ENCODE measurements at places on chromosomes 1 and 21.

DNA sequence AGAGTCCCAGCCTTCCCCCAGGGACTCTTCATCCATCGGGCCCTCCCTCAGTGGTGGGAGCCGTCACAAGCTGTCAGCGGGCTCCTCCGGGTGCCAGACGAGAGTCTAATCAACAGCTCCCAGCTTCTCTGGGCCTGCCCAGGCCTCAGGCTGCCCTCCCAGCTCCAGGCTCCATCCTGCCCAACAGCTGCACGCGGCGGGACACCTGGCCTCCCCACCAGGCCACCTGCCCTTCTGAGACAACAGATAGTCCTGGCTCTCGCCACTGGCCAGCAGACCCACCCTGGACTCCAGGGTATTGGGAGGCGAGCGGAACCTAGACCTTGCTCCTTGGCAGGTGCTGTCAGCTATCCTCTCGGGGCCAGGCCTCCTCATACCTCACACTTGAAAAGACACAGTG lies 3.1 kb downstream of the WNT4 start:
- DNase-seq = no peak

GRCh38 chr1:194078765-194079164 lies 892.4 kb upstream of the B3GALT2 start:
- DNase-seq = no peak

DNA sequence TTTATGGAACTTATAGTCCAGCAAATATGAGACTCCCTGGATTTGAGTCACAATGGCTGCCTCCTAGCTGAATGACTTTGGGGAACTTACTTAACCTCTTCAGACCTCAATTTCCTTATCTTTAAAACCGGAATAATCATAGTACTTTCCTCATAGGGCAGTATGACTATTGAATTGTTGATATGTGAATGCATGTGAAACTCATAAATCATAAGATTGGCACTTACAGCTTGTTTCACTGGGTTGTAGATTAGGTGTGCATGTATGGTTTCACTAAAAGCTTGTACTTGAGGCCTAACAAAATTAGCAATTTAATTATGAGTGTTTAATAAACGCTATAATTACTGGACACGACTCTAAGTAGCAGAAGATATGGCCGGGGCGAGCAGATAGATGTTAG lies 72.5 kb downstream of the ST6GALNAC5 start:
- DNase-seq = no peak

DNA sequence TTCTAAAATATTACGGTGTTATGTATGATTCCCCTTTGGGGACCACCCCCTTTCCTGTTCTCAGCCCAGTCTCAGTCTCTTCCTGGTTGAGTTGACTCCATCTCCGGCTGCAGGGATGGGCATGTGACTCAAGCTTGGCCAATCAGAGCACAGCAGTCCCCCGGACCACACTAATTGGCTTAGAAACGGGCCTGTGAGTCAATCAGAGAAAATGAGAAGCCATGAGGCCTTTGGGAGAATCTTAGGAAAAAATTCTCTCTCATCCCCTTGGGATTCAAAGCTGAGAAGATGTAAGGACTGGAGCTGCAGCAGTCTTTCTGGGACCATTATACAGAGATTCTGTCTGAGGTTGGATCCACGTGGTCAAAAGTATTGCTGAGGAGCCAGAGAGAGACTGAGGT lies 10.7 kb upstream of the FHAD1 start:
- DNase-seq = no peak

DNA sequence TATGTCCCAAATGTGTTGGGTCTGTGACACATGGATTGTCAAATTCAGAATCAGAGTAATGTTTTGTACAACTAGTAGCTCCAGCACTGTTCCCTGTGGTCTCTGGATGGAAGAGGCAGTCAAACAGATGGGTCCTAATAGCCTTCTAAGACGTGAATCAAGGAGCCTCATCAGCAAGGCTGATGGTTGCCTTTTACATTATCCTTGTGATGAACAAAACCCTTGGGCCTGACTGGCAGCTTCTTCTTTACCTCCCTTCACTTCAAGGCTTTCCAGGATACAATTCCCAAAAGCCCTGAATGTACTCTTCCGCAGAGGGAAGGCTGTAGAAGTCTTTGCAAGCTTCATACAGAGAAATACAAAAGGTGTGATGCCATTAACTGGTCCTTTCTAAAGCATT lies 633.3 kb downstream of the USP25 start:
- DNase-seq = no peak

DNA sequence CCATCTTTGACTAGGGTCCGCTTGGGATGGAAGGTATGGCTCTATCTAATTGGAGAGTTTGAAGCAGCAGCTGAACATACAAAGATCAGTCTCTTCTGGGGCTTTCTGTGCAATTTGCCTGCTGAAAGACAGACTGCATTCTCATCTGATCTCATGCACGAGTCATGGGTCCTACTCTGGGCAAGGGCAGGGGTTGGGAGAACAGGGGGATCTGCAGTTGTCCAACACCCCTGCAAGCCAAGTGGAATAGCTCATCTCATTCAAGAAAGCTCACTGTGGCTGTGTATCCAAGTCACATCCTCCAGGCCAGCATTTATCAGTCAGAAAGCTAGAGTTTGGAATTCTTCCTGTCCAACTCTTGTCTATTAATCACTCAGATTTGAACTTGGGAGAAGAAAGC lies 177.2 kb upstream of the C8B start:
- no peak for DNase-seq

DNA sequence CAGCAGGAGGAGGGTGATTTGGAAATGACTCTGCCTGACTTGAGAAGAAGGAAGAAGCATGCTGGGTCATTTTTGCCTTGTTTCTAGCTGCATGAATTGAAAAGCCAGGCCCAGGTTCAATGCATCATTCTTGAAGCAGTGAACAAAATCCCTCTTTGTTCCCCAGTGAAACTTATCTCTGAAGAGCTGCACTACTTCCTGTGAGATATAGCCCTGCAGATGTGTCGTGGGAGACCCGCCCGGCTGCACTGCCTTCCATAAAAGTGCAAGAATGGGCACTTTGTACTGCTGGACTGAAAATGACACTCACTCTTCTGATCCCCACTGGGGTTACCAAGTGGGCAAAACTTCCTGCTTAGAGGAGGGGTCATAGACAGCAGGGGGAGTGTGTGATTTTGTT lies 249.2 kb upstream of the NFIA start:
- DNase-seq = no peak

DNA sequence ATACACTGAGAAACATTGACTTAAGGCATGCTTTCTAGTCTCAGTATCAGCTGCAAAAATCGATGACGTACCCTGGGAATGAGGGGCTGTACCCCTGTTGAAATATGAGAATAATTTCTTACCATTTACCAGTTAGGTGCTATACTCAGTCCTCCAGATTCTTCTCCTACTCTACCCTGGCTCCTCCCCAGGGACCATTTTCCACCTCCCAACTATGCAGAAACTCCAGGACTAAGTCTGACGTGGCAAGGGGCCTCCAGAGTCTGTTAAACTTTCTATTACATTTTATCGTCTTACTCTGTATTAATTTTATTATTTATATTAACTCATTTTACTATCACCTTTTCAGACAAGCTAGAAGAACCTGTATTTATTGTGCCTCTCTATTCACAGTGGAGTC lies 124.3 kb downstream of the CYYR1 start:
- DNase-seq = no peak

DNA sequence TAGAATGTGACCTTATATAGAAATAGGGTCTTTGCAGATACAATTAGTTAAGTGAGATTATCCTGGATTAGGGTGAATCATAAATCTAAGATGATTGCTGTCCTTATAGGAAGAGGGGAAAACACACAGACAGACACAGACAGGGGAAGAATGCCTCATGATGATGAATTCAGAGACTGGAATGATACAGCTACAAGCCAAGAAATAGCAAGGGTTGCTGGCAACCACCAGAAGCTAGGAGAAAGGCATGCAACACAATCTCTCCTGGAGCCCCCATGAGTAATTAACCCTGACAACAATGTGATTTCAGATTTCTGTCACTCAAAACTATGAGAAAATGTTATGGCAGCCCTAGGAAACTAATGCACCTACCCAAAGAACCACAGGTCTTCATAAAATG lies 19.1 kb upstream of the PPIH start:
- DNase-seq = no peak

GRCh38 chr1:65830306-65830705 lies 37.6 kb downstream of the PDE4B start:
- DNase-seq = no peak

DNA sequence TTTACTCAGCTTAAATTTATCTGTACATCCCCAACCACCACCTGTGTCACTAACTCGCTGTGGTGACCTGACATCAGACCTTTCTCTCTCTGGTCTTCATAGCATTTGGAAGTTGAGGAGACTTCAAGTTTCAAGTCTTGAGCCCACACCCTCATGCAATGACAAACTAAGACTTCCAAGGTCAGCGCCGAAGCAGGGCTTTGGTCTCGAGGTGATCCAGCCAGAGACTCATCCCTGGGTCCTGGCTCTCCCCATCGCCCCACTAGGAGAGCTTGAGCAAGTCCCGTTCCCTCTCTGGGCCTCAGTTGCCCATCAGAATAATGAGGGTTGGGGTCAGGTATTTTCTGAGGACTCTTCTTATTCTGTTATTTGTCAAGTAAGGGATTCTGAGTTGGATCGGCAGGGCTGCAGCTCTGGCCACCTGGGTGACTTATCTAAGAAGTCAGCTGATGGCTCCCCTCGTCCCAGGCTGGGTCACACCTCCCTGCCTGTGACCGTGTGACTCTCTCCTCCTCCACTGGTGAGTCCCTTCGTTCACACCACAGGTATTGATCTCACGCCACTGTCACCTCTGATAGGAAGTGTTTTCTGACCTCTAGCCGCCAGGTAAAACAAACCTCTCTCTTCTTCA lies 143.7 kb upstream of the RUNX3 start:
- no peak for DNase-seq

- DNase-seq = no peak
Measured at GRCh38 chr1:162663589-162664106, 31.4 kb downstream of the DDR2 start.
